ENCODE measurements at places on chromosomes 5 and 9. TPM values are rescaled to one million over a fixed set of nuclear protein-coding genes. Genes with fewer than 3 reads are reported as not detected.
A peak's percentile ranks its signal among the peaks of the same experiment; 100 is the strongest.

- peak; percentile 2 for ATAC-seq
Observed at GRCh38 chr5:149608936-149609545, 27.7 kb downstream of the ARHGEF37 start.

DNA sequence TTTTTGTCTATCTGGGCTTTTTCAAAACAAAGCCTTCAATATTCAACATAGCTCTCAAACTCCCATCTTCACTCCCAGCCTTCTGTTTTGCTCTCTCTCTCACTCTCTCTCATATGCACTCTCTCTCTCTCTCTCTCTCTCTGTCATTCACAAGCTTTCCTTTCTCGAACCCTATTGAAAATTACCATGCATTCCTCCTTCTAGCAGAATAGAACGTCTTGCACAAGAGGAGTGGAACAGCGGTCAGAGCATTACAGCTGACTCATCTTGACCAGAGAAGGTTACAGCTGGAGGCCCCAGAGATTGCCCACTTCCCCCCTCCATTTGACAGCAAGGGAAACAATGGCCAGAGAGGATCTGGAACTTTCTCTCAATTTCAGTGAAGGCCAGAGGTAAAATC, 51.0 kb upstream of the LIFR start:
- ATAC-seq: peak; percentile 65

- no peak for ATAC-seq
Observed at GRCh38 chr9:89619424-89620138, 14.8 kb downstream of the GADD45G start.

- no peak for ATAC-seq
Observed at GRCh38 chr9:18976221-18976708, 56.7 kb downstream of the SAXO1 start.

SOHLH1 gene
- total RNA-seq: not detected

- no peak for ATAC-seq
Observed at GRCh38 chr5:58974083-58974482, 391.2 kb downstream of the RAB3C start.

DNA sequence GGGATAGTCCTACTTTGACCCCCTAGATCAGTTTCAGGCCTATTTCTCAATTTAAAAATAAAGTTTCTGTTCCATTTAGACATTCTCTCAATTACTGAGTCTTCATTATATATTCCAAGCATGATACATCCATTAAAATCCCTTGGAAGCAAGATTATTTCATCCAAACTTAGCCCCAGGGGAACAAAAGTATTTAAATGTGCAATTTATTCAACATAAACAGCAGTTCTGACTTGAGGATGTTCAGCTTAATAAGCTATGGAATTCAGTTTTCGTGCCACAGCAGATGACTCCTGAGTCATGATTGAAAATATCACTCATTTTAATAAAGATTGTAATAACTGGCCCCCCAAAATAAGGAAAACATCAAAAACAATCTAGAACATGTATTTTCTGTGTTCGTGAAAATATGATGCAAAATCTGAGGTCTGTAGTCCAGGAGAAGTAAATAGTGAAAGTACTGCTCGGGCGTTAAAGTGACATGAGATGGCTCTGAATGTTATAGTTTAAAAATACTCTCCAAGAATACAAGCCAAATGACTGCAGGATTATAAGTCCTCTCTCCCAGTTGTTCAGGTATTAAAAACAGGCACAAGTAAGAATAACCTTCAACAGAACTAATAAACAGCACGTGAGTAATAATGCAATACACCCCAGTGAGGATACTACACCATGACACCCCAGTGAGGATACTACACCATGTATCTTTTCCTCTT, 67.1 kb downstream of the RETREG1 start:
- no peak for ATAC-seq

GRCh38 chr5:158275511-158275910, 416.6 kb upstream of the CLINT1 start:
- no peak for ATAC-seq

SUSD3 gene
- not detected for total RNA-seq

NUP214 gene
- 31.2 TPM for total RNA-seq

GRCh38 chr5:24235946-24236345, 408.8 kb downstream of the CDH10 start:
- ATAC-seq: no peak

NFIB gene
- total RNA-seq: 0.73 TPM

GRCh38 chr5:1479581-1480188, 34.4 kb upstream of the SLC6A3 start:
- peak; percentile 40 for ATAC-seq

S100Z gene
- total RNA-seq: not detected

GRCh38 chr9:69122082-69122548, 52.0 kb upstream of the TJP2 start:
- ATAC-seq: peak; percentile 83

DNA sequence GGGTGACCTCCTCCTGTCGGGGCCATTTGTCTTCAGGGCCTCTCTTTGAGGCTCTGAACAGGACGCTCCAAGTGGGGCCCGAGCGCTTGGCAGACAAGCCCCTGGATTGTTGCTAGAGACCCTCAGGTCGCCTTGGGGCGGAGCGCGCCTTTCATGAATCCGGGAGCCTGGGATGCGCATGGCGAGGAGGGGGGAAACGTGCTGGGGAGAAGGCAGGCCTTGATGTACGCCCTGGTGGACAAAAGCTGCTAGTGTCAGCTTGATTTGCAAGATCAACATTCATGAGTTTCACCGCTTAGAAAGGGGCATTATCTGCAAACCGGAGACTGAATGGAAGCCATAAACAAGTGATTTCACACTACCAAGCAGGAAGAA, 226.3 kb downstream of the SMARCA2 start:
- peak; percentile 84 for ATAC-seq

DNA sequence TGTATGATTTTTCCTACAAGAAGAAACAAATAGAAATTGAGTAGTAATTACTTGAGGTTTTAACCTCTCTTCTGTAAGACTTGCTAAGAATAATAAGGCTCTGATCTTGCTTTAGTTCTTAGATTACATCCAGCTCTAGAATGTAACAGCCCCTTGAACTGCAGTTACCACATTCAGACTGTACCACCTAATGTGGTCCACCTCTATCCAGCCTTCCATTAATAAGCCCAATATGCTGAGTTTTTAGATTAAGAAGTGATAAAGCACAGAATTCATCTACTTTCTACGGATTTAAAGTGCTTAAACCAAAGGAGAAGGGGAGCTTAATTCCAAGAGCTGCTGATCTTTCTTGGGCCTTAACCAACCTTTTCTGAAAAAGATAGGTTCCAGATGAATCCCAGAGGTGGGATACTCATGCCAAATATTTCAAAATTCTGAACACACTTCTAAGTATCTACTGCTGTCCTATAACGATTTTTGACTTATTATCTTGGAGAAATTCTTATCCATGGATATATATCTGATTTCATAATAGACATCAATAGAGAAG, 131.5 kb downstream of the ZNF608 start:
- no peak for ATAC-seq

DNA sequence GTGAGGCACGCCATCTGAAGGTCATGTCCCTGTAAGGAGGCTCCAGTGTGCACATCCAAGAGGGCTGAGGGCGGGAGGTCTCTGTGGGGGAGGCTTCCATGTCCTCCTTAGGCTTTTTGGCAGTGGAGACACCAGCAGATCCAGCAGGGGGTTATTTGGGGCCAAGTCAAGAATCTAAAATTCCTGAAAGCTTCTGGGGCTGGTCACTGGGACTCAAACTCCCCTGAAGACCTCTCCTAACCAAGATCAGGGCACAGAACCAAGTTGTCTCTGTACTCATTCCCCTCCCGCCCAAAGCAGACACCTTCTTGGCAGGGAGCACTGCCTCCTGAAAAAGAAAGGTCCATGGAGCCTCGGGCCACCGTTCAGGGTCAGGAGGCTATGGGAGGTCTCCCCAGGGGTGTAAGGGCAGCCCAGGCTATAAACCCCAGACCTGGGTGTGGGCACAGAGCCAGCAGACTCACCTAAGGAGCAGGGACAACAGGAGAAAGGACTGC, 127.4 kb upstream of the ADRA1B start:
- no peak for ATAC-seq

GRCh38 chr9:118993965-118994364, 375.3 kb downstream of the BRINP1 start:
- ATAC-seq: peak; percentile 73

DNA sequence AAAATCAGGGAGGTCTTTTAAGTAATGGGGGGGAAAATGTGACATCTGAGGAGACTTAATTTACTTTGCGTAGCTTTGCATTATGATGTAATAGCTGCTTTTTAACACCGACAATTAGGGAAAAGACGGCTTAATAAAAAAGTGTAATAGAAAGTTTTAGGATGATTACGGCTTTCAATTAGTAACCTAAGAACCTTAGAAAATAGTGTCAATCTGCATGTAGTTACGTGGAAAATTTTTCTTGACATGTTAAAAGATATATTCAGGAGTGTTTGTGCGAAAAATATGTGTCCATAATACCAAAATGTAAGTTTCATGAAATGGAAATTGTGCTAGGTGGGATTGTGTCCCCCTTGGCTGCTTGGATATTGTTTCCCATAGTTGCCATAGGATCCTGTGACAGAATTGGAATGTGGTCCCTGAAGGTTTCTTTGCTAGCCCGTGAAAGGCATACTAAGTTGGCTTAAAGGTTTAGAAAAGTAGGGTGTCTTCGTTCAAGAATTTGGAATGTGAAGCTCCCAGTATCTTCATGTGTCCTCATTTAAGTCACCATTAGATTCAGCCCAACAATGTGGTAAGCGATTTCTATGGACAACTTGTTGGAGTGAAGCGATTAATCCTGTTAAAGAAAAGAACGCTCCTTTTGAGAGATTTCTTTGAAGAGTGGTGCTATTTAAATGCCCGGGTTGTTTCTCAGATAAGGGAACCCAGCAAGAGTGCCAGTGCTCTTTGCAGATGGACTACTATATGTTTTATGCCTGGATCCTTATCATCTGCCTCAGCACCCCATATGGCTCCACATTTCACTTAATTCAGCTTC, 2.0 kb downstream of the RGMB start:
- ATAC-seq: no peak
